GM23338 (cell line): ENCODE measurements at places on chromosomes 16 and 17. TPM values are rescaled to one million over a fixed set of nuclear protein-coding genes. Genes with fewer than 3 reads are reported as not detected.

KRT15 gene
- total RNA-seq, result 0.03 and 1.2 TPM in 2 replicates

- peak; percentile 48 for DNase-seq
These were observed 1.1 kb upstream of the FASN start for GRCh38 chr17:82098939-82099763.

SEC14L5 gene
- total RNA-seq, result 5.5 and 5.9 TPM in 2 replicates

DNA sequence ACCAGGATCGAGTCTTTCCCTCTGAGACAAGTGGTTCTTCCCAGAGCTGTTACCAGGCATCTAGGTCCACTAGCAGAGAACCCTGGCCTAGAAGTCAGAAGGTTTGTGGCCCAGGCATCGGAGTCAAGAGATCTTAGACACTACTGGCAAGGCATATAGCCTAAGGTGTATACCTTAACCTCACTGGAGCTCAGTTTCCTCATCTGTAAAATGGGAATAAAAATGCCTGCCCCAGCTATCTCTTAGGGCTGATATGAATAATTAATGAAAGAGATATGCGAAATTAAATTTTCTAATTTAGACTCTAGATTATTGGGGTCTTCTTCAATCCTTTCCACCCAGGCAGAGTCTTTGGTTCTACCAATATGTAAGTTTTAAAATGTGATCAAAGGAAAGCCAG lies 60.5 kb upstream of the NLK start:
- no peak for DNase-seq

KRTAP3-1 gene
- not detected in 2 replicates for total RNA-seq

DNA sequence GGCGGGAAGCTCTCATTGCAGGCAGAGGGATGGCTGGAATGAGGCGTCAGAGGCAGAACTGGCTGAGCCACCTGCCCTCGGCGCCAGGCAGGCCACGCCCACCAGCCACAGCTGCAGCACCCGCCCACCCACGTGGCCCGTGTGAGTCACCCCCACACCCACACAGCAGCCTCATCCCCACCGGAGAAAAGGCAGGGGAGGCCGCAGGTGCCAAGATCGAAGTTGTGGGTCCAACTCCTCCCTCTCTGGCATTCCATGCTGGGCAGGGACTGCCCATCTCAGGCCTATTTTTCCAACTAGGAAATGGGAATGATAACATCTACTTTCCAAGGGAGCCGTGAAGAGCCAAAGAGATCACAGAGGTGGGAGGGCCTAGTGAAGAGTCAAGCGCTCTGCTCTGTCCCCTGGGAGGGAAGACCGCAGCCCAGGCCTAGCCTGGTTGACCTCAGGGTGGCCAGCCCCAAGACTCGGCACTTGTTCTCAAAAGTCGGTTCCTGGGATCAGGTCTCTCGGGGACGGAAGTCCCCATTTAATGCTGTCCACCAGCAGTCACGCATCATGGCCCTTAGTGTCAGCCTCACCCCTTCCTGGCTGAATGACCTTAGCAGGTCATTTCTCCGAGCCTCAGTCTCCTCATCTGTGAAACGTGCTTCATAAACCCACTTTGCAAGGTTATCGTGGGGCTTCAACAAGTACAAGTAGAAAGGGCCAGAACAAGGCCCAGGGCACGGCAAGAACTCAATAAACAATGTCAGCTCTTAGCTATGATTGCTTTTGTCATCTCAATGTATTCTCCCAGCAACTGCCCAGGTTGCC lies at the start of gene TRPV3:
TSS of gene TRPV3 (minus strand) at position 45 of the 816 bp plus-strand sequence. CDS start 2,962 bp downstream, outside the sequence.
- DNase-seq, result no peak

DNA sequence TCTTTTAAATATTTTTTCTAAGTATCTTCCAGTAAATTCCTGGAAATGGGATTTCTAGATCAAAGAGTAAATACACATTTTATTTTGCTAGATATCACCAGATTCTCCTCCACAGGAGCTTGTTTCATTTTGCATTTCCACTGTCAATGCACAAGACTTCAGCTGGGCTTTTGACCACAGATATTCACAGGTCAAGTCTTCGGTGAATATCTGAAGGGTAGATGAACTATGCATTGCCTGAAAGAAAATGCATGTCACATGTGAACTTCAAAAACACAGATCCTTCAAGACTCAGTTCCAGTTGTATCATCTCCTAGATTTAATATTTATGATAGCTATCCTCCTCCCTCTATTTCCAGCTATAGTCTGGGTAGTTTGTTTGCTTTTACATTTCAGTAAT lies 963.6 kb upstream of the GOT2 start:
- DNase-seq, result no peak

EPX gene
- 0.10 TPM in 1 of 2 replicates, not detected in the other for total RNA-seq

FAAP100 gene
- 50.5 and 52.8 TPM in 2 replicates for total RNA-seq
